ENCODE measurements at places on chromosomes 13 and 19.

GRCh38 chr19:5968431-5969373, 9.2 kb downstream of the RANBP3 start:
- DNase-seq = no peak

DNA sequence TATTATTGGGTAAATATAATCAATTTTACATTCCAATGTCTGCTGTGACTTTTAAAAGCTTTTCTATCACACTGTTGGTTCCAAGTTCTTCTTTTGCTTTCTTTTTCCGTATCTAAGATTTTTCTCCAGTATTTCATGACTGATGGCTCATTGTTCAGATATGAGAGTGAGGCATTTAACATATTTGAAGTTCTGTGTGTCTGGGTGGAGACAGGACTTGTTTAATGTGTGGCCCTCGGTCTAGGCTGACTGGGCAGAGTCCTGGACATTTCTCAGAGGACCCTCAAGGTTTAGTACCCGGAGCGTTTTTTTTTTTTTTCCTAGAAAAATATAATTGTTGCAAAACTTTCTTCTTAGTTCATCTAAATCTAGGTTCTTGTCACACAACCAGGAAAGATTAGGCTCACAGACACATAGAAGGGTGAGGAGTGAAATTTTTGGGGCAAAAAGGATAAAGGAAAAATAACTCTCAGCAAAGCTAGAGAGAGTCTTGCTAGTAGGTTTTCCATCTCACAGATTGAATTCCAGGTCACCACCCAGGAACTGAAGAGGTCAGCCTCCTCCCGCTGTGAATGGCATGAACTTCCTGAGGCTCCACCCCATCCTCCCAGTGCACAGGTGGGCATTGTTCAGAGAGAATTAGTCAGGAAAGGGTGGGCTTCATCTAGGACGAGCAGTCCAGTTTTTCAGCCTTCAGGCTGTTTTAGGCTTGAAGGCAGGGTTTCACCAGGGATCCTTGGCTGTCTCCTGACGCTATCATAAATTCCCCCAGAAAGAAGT, 1002.4 kb upstream of the PCDH9 start:
- no peak for DNase-seq

GRCh38 chr19:33388231-33388724, 14.8 kb downstream of the CEBPG start:
- no peak for DNase-seq

DNA sequence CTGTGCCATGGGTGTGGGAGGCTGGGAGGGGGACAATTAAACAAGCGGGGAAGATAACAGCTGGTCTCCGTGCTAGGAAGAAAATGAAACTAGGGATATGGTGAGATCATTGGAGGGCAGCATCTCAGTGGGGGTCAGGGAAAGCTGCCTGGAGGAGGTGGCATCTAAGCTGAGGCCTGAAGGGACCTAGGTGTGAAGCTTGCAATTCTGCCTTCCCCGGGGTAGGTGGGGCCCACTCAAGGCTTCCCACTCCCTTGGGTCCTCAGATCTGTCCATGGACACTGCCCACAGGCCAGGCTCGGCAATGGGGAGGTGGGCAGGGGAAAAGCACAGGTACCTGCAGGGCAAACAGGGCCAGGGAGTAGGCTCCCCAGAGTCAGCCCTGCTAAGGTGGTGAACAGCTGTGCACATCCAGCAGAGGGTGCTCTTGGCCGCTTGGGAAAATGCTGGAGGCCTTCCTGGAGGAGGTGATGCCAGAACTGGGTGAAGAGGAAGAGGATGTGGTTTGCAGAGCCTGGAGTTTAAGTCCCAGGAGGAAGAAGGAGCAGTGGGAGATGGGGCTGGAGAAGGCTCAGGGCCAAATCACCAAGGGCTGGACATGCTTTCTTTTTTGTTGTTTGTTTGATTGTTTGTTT, 25.7 kb upstream of the CCNE1 start:
- no peak for DNase-seq

DNA sequence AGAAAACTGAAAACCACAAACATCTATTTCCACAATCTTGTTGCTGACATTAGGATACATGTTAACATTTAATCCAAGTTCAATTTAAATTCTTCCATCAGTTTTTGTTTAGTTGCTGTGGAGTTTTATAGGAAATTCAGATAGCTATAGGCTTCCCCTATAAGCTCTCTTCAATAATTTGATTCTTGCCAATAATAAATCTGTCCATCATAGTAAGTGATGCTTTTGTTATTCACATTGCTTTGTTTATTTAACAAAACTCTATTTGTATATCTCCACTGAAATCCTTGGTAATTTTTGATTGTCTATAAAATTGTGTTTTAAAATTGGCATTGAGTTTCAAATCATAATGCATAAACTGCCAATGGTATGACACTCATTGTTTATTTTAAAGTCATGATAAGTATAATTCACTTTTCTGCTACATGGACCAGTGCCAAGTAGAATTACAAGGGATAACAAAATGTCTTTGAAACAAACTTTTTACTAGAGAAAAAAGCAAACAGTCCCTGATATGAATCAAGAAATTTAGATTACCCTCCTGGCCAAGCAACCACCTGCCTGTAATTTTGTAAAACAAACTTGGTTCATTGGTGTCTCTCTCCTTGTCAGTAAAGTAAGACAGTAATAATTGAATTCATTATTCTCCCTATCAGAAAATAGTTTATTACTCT, 577.3 kb upstream of the GPC6 start:
- no peak for DNase-seq

Data from NCI-H1092 treated with DMSO at 0.1 percent for 48 hours (cell line).